ENCODE measurements at places on chromosomes 5 and 9. TPM values are rescaled to one million over a fixed set of nuclear protein-coding genes. Genes with fewer than 3 reads are reported as not detected.

Gene SKP1
- polyA plus RNA-seq: 75.0 TPM

Gene PRDM9
- polyA plus RNA-seq: not detected

Gene SLC6A19
- not detected for polyA plus RNA-seq

Gene LAMC3
- 1.2 TPM for polyA plus RNA-seq

Gene PCDH12
- polyA plus RNA-seq: 0.16 TPM

Gene ANGPTL2
- polyA plus RNA-seq: 1.9 TPM

Gene GMCL2
- polyA plus RNA-seq: not detected

Gene PPP3R2
- not detected for polyA plus RNA-seq
